A549 (cell line): ENCODE measurements at places on chromosomes 2 and 18.
A peak's percentile ranks its signal among the peaks of the same experiment; 100 is the strongest.

DNA sequence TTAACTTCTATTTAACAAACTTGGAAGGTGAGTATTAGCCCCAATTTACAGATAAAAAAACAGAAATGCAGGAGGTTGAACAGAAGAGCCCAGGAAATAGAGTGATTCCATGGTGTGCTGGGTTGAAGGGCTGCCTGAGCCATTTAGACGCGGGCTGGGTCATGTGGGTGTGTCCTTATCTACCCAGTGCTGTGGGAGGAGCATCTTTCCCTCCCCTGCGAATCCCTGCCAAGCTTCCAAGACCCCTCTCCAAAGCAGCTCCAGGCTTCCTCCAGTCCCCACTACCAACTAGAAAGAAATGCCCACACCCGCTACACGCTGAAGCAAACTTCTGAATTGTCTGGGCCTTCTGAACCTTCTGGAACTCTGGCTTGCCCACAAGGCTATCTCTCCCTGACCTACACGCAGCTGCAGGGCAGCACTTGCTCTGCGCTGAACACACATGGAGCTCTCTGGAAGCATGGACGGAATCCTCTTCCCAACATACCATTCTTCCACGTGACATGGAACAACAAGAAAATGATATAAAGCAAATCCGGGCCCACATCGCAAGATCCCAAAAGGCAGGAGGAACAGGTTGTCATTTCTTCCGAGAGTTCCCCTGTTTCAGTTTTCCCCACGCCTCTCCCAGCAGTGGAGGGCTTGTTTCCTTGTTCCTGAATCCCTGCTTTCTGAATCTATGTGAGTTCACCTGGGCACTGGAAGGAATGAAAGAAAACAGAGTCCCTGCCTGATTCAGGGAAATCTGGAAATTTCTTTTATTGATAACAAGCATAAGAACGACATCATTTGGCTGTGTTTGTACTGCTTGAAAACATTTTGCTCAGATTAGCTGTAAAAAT, 562.7 kb upstream of the ID2 start:
- no peak for DNase-seq

GRCh38 chr2:71609441-71609840, 156.1 kb downstream of the DYSF start:
- no peak for DNase-seq

GRCh38 chr18:76431437-76432273, 63.4 kb downstream of the ZNF516 start:
- no peak for DNase-seq

- DNase-seq, result no peak
These were observed 950.1 kb downstream of the TRIB2 start for GRCh38 chr2:13666582-13667414.

DNA sequence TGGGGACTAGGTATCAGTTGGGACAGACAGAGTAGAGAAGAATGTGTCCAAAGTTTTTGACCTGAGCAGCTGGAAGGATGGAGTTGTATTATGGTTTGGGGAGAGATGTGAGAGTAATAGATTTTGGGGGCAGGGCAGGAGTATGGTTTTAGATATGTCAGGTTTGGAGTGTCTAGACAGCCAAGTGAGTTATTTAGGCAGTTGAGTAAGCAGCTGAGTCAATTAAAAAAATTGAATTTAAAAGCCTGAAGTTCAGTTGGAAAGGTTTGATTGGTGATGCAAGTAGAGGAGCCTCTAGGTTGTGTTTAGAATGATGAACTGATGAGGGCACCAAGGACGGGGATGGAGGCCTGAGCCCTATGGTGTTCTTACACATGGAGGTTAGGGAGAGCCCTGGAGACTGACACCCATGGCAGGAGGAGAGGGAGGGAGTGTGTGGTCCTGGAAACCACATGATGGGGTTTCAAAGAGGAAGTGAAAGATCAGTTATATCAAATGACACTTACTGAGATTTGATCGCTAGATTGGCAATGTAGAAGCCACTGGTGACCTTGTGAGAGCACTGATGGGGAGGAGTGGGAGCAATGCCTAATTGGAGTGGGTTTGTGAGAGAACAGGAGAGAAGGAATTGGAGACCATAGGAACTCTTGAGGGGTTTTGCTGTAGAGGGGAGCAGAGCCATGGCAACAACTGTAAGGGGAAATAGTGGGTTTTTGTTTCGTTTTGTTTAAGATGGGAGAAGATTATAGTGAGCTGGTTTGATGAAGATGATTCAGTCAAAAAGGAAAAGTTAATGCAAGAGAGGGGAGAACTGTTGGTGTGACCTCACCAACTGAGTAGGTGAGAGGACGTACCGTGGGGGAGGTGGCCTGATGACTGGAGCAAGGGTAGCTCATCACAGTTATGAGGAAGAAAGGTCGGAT, 10.3 kb downstream of the ITGA6 start:
- no peak for DNase-seq

DNA sequence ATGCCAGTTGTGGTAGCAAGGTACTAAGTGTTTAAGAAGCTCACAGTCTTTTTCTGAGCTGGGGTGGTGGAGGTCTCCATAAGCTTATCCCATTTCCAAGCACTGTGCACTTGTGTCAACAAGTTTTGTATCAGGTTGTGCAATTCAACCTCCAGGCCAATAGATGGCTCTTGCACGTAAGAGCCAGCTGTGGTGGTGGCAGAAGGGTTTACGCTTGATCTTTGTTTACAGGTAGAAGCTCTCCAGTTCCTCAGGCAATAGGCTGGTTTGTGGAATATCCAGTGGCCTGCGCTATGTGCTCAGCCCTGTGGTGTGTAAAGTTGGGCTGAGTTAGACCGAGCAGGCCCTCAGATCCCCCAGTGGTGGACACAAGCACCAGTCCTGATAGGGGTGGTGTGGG, 89.7 kb upstream of the CNTNAP5 start:
- no peak for DNase-seq

GRCh38 chr18:148841-149240, 9.5 kb upstream of the USP14 start:
- no peak for DNase-seq

DNA sequence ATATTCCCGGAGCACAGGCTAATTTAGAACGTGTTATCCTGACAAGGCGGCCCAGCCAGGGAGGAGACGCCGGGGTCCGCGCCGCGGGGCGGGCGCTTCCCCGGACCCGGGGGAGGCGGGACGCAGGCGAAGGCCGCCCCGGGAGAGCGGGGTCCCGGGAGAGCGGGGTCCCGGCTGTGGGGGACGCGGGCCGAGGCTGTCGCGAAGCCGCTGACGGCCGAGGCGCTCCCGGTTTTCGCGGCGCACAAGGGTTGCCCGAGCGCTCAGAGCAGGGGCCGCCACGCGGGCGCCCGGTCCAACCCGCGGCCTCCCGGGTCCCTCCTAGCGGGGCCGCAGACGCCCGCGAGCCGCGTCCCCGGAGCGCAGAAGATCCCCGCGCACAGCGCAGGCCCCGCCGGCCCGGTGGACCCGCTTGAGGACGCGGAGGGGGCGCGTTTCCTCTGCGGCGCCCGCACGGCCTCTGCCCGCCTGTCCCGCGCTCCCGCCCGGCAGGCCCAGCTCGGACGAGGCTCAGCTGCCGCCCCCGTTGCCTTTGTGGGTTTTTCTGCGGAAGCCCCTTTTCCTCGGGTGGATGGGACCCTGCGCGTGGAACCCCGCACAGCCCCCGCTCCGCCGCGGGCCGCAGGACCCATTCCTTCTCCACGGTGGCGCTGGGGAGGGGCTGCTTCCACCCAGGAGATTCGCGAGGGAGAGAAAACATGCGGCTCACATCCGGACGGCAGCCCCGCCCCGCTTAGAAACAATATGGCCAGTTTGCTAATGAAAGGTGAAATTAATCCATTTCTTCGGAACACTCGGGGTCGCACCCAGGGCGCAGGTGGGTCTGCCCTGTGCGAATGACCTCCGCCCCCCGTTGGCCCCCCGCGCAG, 9.6 kb upstream of the KCNG2 start:
- no peak for DNase-seq

- no peak for DNase-seq
These were observed 28.6 kb upstream of the CERS6 start for GRCh38 chr2:168427451-168427850.

DNA sequence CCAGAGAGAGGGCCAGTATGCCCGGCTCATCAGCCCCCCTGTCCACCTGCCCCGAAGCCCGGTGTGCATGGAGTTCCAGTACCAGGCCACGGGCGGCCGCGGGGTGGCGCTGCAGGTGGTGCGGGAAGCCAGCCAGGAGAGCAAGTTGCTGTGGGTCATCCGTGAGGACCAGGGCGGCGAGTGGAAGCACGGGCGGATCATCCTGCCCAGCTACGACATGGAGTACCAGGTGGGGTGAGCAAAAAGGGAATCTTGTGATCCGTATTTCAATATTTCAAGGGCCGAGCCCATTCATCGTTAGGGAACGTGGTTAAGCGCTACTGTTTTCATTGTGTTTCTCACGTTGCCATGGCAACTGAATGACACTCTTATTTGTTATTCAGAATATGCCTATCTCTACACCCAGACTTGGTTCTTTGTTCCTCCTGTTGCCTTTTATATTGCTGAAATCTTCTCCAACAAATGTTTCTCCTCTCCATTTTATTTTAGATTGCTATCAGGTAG, 81.5 kb downstream of the NRP2 start:
- DNase-seq, result peak; percentile 35

DNA sequence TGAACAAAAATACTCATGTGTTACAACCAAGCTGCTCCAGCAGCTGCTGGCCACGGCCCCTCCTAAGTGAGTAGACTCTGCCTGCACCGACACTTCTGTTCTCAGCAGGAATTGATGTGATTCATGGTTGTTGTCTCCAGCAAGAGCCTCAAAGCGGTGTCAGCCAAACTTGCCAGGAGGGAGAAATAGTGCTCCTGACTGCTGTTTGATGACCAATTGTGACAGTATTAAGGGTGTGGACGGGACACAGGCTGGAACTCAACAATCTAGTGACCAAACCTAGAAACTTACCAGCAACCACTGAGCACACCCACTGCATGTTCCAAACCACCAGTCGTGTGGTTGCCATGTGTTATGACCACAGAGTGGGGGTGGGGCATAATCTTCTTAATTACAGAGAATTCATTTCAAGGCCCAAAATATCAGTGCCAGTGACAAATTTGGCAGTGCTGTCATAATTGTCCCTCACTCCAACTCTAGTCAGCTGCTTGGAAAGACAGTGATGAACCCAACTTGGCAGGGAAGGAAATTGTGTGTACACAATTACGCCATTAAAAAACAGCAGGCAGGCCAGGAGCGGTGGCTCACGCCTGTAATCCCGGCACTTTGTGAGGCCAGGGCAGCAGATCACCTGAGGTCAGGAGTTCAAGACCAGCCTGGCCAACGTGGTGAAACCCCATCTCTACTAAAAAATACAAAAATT, 30.4 kb downstream of the FBLN7 start:
- DNase-seq, result no peak

- DNase-seq, result no peak
These were observed 2.8 kb upstream of the CYB5A start for GRCh38 chr18:74294526-74294925.

DNA sequence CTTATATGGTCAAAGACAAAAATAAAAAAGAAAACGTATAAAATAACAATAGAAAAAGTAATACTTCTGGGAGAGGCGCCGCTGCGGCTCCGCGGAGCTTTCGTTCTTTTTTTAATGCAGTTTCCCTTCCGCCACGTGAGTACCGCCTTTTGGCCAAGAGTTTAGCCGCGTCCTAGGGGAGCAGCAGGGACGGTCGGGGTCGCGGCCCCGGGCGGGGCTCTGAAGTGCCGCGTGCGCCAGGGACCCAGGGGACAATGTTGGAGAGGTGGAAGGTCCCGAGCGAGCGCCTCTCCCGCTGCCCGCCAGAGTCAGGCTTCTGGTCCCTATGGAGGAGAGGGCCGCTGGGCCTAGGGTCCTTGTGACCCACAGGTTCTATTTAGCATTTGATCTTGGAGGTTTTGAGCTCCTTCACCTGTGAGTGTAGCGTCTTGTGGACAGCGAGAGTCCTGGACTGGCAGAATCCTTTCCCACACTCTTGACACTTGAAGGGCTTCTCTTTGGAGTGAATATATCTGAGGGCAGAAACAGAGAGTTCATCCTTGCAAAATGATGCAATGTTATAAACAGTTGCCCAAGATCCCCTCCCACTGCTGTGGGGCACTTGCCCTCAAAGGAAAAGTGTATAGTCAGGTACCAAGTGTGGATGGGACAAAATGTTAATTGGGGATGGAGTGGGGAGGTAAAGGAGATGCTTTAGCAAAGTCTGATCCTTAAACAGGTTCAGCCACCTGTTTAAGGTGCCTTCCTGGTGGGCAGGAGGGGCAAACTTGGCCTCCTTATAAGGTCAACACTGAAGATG, 6.3 kb downstream of the OSR1 start:
- no peak for DNase-seq

DNA sequence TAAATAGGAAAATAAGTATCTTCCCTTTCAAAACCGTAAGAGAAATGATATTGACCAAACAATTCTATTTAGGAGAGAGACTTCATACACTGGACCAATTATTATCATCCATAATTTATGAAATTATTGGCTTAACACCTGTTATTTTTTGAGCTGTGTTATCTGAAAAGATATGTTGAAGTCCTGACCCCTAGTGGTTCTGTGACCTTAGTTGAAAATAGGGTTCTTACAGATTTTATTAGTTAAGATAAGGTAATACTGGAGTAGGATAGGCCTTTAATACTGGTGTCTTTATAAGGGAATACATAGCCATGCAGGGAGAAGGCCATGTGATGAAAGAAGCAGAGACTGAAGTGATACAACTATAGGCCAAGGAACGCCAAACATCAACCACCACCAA, 659.6 kb downstream of the DCC start:
- DNase-seq, result no peak
